ENCODE measurements at places on chromosomes 16 and 17.

GRCh38 chr17:13540546-13540945 lies 61.2 kb downstream of the HS3ST3A1 start:
- no peak for DNase-seq

- DNase-seq, result no peak
These were observed 9.2 kb downstream of the GRIN2A start for GRCh38 chr16:10172848-10173655.

GRCh38 chr17:72683506-72684404 lies 408.7 kb downstream of the SLC39A11 start:
- DNase-seq, result no peak

- no peak for DNase-seq
These were observed 39.2 kb downstream of the CYLD start for GRCh38 chr16:50781043-50781442.

DNA sequence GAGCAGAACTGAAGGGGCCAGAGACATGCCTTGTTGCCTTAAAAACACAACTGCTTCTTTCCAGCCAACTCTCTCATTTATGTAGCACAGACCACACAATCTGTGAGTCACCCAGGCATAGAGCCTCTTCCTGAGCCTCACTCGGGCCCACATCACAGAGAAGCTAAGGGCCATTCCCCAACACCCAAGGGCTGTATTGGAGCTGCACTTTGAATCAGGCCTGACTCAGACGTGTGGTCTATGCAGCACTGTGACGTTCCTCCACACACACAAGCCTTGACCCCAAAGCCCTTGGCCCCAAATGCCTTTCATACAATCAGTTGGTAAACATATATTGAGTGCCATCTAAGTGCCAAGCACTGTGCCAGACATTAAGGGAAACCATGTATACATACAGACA lies 308.9 kb upstream of the DYNLRB2 start:
- peak; percentile 9 for DNase-seq

Measured in stimulated activated CD8-positive, alpha-beta memory T cell treated with anti-CD3 and anti-CD28 coated beads, Interleukin-15, amount 100 ng/mL, for 48 hours (primary cell).